ENCODE measurements at places on chromosomes 3 and 15.

DNA sequence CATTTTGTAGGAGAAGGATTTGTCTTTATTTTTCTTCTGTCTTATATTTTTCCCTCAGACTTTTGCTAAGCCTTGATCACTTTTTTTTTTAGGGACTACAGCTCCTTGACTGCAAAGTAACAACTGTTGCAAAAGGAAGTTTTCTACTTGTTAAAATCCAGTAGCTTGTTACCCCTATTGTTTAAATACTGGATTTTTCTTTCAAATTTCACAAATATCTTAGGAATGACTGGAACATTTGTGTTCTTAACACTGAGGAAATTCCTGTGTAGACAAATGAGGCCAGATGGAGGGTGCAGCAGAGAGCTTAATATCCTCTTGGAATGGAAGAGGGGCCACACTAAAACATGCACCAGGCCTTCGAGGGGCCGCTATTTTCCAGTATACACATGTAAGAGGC, 3.2 kb upstream of the PGPEP1L start:
- DNase-seq, result no peak

- no peak for DNase-seq
These were observed 47.2 kb downstream of the TMED3 start for GRCh38 chr15:79358069-79358468.

DNA sequence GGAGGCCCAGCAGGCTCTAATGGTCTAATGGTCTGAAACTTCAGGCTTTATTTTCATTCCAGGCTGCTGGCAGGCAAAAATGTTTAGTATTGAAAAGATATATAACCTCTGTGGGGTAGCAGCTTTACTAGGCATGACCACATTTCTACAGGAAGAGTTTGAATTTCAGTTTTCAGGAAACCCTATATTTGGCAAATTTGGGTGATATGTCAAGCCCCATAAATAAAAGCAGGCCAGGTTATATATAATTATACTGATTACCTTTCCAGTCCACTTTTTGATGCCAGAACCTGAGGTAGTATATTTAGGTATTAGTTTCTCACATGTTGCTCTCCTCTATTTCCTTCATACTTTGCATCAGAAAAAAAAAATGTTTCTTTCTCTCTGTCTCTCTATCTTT, 37.2 kb upstream of the PHLDB2 start:
- DNase-seq, result no peak

GRCh38 chr15:62257996-62258521, 93.0 kb upstream of the C2CD4B start:
- DNase-seq, result no peak

GRCh38 chr15:90918034-90918788, 14.1 kb downstream of the HDDC3 start:
- DNase-seq, result no peak

DNA sequence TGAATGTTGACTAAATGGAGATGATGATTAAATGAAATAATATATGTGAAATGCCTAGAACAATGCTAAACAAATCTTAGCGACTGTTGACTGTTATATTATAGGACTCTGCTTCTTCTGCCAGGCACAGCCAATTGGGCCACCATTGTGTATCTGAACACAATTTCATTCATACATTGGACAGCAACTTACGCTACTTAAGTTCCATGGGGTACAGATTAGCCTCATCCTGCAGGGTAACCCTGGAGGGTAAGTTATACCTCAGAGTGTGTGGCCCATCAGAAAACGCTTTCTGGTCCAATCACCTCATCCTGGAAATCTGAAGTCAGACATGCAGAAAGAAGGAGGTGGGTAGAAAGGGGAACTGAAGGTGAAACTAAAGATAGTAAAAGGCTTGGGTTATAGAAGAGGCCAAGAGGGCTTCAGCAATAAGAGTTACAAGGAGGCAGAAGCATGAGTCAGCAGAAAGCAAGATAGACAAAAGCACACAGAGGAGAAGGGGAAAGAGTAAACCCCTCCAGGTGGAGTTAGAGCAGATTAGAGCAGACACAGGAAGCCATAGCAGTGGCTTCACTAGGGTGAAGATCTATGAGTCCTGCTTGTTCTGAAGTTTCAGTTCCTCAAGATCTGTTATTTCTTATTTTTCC, 119.3 kb upstream of the SLC24A5 start:
- peak; percentile 72 for DNase-seq

DNA sequence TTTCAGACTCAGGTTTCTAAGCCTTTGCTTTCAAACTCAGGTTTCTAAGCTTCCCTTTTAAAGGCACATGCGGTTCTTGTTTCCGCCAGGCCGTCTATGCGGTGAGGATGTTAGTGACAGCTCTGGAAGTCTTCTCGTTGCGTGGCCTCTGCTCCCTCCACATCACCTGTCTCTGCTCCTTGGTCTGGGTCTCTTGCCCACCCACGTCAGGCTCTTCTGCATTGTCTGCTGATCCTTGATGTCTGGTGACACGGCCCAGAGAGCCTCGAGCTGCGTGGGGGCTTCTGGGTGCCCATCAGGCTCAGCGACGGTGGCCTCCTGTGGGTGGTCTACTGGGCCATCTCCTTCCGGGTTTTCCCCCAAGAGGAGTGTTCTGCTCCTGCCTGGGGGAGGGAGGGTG, 30.5 kb downstream of the KLF13 start:
- peak; percentile 37 for DNase-seq

GRCh38 chr3:83500422-83500821, 1458.4 kb upstream of the CADM2 start:
- DNase-seq, result no peak

DNA sequence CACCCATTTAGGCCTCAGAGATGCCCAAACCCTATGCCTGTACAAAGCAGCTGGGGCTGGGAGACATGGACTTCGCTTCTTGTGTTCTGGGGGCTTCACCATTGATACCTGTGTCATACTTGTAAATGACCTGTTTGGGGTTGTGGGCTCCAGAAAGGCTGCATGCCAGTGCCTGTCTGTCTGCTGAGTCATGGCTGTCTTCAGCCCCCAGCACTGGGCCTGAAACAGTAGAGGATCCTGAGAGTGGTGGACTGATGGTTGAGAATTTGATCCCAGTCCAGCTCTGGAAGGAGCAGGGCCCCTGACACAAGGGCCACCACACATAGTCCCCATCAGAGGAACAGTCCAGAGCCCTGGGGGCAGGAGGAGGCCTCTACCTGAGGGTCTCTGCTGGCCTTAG, 24.6 kb upstream of the APEH start:
- no peak for DNase-seq

DNA sequence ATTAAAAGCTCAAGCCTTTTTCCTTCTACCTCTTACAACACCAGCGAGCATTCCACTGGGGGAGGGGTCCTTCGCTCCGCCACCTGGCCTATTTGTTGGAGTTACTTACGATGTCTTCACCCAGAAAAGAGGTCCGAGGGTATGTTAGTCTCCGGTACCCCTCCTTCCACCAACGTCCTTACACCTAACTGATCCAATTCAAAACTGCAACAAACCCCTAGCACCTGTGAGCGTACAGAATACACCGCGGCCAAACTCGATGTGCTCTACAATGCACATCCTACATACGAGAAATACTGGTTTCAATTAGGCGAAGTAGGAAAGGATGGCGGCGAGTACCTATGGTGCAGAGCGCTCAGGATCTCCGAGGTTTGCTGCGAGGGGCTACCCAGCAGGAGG, 944 bp downstream of the SLITRK3 start:
- no peak for DNase-seq

- DNase-seq, result no peak
These were observed at the start of gene GAP43 for GRCh38 chr3:115623044-115623868. TSS of gene GAP43 (plus strand) at chr3:115623510. CDS start at chr3:115623690, 180 bp downstream.

- DNase-seq, result no peak
These were observed 169.1 kb upstream of the NSMCE3 start for GRCh38 chr15:29438703-29439055.

DNA sequence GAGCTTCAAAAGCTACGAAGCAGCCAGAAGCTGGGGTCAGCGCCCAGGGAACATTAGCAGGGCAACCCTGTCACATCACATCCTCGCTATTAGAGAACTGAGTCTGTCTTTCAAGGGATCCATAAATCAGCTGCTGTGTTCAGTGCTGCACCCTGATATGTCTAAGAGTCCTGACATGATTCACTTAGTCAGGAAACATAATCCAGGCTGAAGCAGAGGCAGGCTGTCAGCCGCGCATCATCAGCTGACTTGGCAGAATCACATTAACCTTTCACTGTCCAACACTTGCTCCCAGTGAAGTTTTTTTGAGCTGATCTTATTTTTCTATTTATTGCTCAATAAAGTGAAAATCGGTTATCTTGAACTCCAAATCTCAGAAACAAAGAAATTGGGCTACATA, 23.5 kb downstream of the MYH15 start:
- DNase-seq, result no peak

- no peak for DNase-seq
These were observed 529.2 kb downstream of the GABRG3 start for GRCh38 chr15:27500206-27500605.

DNA sequence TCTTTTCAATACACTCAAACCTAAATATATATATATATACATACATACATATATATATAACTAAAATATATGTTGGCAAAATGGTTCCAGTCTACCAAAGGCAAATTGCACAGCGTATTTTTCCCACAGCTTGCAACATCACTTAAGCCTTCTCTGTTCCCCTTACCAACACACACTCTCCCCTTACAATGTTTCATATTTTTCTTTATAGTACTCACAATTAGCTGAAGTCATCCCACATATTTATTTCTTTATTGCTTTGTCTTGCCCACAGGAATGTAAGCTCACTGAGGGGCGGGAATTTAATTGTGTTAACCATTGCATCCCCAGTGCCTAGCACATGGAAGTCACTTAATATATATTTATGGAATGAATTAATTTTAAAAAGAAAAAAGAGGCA, 288.3 kb downstream of the ULK4 start:
- DNase-seq, result no peak

- DNase-seq, result no peak
These were observed 33.9 kb upstream of the GPR160 start for GRCh38 chr3:170003881-170004356.

DNA sequence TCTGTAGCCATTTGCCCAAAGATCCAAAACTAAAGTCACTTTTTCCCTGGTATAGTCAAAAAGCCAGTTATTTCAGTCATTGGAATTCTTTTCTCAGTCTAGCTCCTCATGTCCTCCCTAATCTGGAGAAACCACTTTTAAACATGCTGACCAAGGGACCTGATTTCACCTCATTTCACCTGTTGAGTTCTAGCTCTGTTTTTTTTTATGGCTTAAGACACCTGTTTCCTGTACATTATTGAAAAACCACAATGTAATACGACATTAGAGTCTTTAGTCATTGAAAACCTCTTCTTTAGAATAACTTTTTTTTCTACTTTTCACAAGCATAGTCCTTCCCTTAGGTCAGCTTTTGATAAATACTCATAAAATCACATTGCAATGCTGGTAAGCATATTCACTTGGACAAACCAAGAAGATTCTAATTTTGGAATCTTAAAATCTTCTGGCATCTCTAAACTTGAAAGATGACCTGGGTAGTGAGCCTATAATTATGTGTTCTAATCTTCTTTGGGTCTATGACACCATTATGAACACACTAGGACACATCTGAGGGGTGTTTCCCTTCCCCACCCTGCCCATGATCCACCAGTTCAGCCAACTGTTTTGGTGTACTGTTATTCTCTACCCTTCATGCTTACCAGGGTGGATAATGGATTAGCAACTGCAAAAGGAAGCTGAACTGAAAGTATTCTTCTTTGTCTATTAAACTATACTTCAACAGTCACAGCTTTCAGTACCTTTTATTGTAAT, 103.5 kb upstream of the FXR1 start:
- DNase-seq, result no peak

DNA sequence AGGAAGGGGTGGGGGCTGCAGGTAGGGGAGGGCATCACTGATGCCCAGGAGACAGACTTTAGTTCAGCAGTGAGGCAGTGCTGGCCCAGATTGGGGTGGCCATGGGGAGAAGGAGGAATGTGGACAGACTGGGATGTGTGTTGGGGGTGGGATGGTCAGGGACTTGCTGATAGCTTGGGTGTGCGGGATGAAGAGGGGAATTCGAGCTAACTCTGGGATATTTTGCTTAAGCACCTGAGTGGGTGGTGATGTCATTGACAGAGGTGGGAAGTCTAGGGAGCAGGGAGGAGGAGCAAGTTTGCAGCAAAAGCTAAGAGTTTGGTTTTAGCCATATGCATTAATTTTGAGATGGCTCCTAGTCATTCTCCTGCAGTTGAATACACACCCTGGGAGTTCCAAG, 207.5 kb downstream of the RPLP1 start:
- no peak for DNase-seq

DNA sequence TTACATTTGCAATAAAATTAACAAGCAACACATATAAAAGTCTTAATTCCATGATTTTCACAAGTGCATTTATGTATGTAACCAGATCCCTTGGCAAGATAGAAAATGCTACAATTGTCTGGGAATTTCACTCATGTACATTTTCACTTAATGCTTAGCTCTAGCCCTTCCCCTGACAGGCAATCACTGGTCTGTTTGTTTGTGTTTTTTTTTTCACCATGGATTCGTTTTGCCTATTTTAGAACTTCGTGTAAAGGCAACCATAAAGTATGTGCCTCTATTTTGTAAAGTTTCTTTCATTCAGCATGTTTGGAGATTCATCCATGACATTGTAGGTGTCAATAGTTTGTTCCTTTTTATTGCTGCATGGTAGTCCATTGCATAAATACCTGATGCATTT, 260.9 kb upstream of the SLCO3A1 start:
- DNase-seq, result no peak

DNA sequence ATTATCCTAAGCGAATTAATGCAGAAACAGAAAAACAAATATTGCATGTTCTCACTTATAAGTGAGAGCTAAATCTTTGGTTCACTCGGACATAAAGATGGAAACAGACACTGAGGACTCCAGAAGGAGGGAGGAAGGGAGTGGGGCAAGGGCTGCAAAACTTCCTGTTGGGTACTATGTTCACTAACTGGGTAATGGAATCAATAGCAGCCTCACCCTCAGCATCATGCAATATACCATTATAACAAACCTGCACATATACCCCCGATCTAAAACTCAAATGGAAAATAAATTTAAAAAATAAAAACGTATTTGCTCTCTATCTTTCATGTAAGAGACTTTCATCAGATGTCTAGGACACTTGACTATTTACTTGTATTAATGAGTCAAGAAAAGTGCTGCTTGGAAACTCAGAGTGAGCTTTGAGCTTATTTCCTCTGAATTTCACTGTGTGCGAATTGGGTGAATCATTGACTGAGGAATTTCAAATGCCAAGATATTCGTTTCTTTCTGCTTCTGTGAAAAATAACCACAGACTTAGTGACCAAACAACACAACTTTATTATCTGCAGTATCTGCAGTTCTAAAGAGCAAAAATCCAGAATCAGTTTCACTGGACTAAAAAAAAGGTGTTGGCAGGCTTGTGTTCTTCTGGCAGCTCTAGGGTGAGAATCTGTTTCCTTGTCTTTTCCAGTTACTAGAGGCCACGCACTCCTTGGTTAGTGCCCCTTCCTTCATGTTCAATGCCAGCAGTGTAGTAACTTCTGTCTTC, 18.4 kb downstream of the TM4SF18 start:
- DNase-seq, result no peak

DNA sequence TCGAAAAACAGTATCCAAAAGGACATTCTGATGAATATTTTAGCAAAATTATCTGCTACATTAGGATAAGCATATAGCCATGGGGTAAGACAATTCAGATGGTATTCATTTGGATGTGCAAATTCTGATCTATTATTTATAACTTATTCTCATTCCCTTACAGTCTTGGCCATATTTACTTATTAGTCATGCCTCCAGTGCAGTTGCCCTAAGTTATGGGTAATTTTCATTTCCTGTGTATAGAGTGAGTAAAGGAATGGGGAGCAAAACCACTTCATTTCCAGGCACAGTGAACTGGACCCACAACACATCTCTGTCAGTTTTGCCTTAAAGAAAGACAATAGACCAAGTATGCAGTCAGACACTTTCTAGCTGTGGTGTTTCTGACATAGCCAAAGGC, 134.3 kb downstream of the POLQ start:
- no peak for DNase-seq
